Activated B cell treated with CpG ODN at 0.5 μM for 24 hours (primary cell): ENCODE measurements at places on chromosomes 1 and 21. TPM values are rescaled to one million over a fixed set of nuclear protein-coding genes. Genes with fewer than 3 reads are reported as not detected.

GRCh38 chr1:64601207-64601606, 131.3 kb downstream of the CACHD1 start:
- DNase-seq, result no peak

DNA sequence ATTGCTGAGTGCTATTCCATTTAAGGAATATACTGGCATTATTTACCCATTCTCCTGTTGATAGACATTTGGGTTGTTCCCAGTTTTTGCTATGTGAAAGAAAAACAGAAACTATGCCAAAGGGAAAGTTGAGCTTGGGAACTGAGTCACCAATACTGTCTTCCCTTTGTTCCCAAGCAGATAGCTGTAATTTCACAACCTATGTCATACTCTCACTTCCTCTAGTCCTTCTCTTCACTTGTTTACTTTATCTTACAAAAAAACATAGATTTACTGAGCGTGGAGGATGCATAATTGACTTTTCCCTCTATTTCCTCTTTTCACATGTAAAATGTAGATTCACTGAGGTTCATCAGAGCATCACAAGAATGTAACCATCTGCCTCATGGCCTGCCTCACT, 32.4 kb upstream of the PGBD5 start:
- no peak for DNase-seq

The AVPR1B gene
- not detected in 2 replicates for total RNA-seq

GRCh38 chr1:5722635-5723164, 269.5 kb downstream of the NPHP4 start:
- DNase-seq, result no peak

DNA sequence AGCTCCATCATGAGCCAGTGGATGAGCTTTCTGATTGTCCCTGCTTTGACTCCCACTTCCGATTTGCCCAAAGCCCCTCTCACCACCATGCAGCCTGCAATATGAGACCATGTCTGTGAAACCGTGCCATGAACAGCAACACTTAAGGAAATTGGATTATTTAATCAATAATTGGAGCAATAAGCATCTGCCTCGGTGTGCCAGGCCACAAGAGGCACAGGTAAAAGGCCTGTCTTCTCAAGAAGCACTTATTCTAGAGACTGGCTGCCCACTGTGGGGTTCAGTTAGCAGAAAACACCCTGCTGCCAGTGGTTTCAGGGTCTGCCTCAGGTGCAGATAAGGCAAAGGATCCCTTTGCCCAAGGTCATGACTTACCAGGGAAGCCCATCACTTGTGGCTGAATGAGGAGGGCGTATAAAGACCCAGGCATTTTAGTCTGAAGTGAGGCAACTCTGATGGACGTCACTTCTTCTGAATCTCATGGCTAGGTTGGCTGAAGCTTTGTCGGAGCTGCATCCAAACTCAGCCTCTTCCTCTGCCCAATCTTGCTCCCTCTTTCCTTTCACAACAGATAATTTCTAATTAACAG, 7.1 kb upstream of the CHI3L2 start:
- DNase-seq, result no peak

DNA sequence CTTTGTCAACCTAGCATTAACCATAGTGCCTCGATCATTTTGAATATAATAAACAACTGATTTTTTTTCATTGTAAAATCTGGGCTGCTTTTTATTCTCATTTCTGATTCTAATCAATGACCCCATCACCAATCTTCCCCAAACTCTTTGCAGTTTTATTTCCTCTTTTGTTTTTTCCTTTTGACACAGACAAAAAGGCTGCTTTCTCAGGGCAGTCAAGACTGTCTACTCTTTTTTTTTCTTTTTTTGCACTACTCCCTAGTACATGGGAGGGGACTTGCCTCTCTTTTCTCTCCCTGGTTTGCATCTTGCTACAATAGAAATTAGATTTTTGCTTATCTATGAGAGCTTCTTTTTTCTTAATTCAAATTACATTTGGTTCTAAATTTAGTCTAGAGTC, 987.9 kb downstream of the ADGRL2 start:
- no peak for DNase-seq

- DNase-seq, result no peak
These were observed 20.5 kb upstream of the BCL10 start for GRCh38 chr1:85296980-85297379.

DNA sequence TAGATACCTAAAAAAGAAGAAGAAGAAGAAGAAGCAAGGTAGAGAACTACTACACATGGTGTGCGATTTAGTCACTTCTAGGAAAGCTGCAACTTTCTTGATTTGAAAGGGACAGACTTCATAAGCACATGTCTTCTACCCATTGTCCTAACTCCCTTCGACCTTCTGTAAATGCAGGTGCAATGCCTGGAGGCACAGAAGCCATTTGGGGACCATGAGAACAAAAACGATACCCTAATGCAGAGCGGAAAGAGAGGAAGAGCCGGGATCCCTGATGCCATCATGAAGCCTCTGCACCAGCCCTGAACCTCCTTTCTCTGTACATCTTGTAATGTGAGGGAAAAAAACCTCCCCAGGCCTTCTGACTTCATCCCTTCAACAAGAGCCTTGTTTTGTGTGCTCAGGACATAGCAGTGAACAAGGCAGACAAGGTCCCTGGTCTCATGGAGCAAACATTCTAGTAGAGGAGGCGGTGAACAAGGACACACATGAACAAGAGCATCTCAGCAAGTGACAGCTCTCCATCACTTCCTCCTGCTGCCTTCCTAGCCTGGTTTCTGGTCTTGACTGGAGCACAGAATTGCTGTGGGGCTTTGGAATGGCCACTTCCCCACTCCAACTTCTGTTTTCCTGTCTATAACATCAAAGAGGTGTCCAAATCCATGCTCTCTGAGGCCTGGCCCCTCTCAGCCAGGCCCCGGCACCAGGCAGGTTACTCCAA, 5.5 kb upstream of the LAPTM5 start:
- DNase-seq, result no peak
